ENCODE measurements at places on chromosomes 7 and 10.

DNA sequence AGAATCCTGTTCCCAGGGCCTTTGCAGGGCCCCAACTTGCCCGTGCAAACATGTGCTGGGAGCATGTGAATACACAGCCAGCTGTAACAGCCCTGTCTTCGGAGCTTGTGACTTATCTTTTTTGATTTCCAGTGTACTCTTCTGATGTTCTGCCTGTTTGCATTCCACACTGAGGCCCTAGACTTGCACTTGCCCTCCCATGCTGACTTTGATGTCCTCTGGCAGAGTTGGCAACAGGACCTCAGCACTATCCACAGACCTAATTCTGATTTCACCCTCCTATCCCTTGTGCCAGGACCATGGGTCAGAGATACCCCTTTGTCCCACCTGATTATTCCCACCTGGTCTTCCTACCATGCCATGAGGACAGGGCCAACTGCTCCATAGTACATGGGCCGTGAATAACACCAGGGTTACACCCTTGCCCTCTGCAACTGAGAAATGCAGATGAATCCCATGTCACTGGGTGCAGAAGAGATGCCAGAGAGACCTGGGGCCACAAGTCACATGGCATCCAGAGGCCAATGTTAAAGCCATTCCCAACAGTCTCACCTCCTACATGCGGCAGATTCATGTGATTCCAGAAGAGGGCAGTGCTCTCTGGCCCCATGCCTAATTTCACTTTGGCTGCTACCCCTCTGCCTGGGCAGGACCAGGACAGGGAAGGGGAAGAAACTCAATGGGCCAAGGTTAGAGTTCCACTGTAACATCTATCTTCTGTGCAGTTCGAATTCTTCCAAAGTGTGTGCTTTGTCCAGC lies 43.0 kb downstream of the SCRN1 start:
- DNase-seq: no peak

GRCh38 chr7:148474481-148475025 lies 116.0 kb upstream of the C7orf33 start:
- no peak for DNase-seq

DNA sequence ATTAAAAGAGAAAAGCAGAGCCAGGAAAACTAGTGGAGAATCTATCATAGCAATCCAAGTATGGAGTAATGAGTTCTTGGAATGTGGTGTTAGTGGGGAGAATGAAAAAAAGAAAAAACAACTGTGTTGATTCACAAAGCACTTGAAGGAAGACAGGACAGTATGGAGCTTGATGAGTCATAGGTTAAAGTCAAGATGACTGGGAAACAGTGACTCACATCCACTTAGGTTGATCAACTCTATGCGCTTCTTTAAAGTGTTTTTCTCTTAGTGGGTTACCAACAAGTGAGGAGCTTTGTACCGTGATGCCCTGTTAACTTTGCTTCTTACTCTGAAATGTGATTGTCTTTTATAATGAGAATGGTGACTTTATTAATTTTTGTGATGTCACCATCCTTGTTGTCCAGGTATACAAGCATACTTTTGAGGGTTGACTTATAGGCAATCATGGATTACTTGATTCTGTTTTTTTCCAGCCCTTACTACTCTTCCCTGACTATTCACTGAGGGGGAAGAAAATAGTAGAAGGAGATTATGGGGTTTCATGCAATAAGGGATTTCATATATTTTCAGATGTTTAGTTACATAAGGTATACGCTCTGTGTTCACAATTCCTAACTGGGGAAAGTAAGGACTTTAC lies 32.1 kb upstream of the MDFIC start:
- no peak for DNase-seq

- no peak for DNase-seq
These were observed 68.2 kb upstream of the AHR start for GRCh38 chr7:17230099-17230807.

GRCh38 chr7:96126382-96126781 lies 195.5 kb downstream of the SLC25A13 start:
- no peak for DNase-seq

DNA sequence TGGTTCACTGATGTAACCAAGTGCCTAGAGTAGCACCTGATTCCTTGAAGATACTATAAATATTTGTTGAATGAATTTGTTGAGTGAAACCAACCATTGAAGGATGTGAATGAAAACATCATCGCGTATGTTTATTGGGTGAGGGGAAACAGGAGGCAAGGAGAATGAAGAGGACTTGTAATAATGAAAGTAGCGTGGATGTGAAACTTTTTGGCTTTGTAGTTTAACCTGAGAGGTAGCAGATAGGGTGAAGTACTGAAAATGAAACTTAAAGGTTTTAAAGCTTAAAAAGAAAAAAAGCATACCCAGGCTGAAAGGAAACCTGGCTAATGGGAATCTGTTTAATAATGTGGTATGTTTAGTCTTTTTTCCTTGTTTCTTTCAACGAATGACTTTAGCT lies 5.2 kb downstream of the CCNY start:
- no peak for DNase-seq

DNA sequence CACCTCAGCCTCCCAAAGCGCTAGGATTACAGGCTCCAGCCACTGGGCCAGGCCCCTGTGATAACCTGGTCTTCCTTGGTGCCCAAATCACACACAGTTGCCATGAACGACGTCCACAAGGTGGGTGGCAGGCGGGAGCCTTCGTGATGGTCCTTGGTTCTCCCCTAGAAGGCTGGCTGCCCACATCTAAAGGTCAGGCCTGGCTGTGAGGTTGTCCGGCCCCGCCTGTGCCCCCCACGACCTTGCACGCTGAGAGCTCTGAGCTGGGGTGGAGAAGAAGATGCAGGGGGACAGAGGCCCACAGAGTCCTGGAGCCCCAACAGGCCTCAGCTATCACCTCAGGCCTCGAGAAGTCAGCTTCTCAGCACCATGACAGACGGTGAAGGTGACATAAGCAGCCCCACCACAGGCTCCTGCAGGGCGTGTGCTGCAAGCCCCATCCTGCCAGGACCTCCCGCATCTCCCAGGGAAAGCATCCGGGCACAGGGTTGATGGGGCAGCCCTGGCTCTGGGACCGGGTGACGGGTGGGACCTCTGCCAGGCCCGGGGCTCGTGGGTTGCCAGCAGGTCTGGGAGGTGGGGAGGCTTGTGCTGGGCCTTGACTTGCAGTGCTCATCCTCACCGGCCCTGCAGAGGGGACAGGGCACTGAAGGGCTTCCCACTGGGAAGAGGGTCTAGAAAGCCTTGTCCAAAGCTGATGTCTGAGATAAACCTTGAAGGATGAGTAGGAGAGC lies 217.4 kb downstream of the WDR37 start:
- DNase-seq: no peak

DNA sequence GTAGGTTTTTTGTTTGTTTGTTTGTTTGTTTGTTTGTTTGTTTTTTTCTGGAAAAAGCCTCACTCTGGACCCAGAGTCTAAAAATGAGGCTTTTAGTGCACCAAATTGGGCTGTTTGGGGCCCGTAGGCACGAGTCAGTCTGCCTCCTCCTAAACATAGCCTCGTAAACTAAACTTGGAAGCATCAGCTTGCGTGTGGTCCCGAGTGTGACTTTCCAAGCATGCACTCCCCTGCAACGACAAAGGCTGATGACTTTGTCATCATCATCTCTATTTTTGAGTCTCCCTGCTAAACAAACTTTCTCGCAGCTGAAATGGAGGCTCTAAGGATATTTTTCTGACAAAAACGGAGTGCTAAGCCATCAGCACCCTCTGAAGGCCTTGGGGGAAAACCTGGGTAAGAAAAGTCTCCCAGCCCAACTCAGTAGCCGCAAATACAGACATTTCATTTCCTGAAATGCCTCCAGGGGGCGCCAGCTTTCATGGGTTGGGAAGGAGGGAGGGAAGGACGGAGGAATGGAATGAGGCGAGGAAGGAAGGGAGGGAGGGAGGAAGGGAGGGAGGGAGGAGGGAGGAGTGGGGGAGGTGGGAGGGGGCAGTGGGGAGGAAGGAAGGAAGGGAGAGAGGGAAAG lies 245.9 kb downstream of the KCNMA1 start:
- DNase-seq: no peak

DNA sequence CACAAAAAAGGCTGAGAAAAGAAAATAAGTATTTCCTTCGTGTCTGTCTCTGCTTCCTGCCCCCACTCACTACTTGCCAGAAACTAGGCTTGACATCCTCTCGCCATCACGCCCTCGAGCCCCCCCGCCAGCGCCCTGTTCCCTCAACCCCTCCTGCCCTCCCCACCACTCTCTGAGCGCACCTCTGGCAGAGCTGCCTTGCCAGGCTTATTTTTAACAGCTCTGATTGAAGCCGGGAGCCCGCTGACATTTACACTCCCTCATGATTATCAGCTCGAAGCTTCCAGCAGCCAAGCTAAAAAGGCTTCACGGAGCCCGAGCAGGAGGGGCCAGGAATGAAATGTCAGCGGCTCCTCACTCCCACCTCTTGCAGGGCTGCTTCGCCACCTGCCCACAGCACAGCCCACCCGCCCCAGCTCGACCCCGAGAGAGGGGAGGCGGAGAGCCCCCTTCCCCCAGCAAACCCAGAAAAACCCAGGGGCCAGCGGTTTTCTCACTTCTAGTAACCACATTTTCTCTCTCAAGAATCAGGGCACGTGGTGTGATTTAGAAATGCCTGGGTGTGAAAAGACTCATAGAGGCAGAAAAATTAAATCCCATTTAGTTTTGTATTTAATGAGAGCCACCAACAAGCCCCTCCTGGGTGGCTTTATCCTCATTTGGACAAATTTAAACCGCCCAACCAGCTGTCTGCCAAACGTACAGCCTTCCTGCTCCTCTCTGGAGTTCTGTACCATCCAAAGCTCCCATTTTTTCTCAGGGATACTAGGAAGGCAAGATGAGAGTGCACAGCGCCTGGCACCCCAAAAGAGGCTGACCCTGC lies 89.3 kb downstream of the SLIT1 start:
- DNase-seq: no peak

GRCh38 chr7:47485640-47486435 lies 96.1 kb downstream of the TNS3 start:
- DNase-seq: no peak

DNA sequence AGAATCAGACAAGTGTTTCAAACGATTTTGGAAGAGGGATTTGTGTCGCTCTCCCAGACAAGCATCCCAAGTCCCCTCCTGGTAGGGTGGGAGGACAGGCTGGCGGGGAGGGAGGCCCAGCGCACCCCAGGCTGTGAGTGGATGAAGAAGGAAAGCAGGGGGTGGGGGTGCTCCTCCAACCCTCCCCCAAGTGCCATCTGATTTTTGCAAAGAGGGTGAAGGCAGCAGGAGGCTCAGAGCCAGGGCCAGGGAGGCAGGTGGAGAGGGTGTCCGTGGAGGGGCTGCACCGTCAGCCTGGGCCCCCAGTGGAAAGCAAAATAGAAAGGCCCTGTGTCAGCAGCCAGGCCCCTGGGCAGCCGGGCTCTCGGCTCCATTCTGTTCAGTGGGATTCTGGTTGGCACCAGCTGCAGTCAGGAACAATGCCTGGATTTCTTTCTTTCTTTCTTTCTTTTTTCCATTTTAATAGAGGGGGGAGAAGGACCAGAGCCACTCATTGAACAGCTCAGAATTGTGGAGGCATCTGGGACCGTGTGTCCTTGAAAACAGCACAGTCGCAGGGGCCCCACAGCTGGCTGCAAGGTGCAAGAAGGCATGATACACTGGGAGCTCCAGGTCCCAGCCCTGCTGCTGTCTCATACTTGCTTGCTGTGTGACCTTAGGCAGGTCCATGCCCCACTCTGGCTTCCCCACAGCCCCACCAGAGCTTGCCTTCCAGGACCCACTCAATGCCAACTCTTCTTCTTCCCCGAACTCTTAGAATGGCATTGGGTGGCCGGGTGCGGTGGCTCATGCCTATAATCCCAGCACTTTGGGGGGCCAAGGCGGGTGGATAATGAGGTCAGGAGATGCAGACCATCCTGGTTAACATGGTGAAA lies 7.1 kb upstream of the ZMIZ1 start:
- DNase-seq: no peak

DNA sequence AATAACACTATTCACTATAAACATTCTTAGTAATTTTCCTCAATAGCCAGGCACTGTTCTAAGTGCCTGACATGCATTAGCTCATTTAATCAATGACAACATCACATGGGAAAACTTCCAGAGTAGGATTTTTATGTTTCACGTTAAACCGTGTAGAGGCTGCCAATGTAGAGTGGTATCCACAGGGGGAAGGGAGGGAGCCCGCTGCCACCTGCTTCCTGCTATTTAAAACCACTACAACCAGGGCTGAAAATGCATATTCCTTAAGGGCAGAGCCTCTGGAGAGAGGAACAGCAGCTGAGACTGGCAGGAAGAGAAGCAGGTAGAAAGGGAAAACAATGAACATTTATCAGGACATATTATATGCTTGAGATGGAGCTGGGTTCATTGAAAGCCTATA lies 684.3 kb upstream of the AUTS2 start:
- no peak for DNase-seq
